ENCODE measurements at places on chromosomes 4 and X.

GRCh38 chr4:123593655-123594054, 197.1 kb downstream of the SPRY1 start:
- no peak for DNase-seq

DNA sequence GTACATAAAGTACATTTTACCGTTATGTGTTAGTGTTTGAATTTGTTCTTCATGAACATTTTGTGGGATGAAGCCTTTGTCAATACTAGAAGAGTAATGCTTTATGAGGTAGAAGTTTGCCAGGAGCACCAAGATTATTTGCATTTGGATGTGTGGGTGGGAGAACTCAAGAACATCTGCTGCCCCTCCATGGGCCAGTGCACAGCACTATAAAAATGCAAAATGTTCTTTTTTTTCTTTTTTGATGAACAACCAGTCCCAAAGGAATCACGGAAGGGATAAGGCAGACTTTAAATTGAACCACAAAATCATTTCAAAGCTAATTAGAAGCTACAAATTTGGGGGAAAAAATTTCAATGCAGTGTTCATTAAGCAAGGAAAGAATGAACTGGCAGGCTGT, 300.3 kb upstream of the NWD2 start:
- no peak for DNase-seq

GRCh38 chr4:33187035-33187434, 2466.9 kb downstream of the PCDH7 start:
- no peak for DNase-seq

DNA sequence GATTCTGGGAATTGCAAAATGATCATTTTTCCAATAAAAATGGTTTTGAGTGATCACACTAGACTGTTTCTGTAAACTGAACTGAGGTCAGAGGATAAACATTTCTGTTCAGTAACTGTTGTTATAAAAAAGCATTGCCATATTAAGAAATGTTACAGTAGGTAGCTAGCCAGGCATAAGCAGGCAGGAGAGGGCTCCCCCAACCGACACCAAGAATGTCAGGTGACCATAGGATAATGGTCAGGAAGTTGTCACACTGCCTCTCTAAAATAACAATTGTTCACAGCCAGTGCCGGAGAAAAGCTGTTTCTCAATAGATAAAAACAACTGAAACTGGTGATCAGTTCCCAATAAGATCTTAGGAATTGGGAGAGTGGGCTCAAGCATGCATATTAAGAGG, 306.2 kb upstream of the SLIT2 start:
- no peak for DNase-seq

GRCh38 chr4:74858921-74859562, 64.7 kb upstream of the BTC start:
- peak; percentile 11 for DNase-seq

GRCh38 chrX:367866-368265, 18.8 kb downstream of the PPP2R3B start:
- DNase-seq: no peak

DNA sequence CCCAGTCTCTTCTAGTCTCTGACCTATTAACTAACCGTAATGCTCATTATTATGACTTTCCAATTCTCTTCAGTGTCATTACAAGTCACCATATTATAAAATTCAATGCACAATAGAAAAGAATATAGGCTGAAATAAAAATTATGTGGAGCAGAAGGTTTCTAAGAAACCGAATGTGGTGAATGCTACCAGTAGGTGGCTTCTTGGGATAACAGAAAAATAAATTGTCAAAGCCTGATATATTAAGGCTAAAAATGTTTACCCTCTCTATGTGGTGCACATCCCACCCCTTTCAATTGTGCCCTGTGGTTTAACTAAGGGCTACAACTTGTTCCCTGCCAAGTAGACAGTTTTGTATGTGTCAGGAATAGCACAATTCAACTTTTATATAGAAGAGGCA, 624.6 kb upstream of the TECRL start:
- DNase-seq: no peak

DNA sequence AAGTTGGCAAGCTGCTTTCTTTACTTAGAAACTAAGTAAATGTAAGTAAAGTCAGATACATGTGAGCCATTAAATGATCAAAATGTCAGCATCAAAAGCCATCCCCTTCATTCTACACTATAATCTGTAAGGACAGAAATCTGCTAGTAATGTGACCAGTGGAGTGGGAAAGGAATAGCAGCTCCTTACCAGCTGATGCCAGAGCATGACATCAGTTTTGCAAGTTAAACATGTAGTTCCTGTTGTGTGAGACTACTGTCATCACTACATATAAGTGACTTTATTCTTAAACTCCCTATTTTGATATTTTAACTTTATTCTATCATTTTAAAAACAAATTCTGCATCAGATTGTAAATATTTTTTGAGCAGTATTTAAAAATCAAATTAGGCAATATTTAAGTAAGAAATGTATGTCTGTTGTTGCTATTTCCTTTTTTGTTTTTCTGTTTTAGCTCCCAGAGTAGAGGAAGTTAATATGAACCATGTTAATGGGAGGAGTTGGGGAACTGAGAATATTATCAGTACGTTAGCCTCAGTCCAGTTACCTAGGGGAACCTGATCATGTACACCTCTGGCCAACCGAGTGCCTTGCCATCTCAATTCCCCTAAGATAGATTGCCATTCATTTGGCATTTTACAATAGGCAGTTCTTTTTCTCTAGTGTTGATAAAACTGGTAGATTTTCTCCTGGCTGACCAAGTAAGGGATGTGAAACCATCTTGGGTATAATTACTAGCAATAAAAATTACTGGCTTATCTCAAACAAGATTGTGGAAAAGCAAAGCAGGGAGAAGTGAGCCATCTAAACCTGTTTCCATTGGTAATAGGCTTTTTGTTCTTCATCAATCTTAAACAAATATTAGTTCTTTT, 34.7 kb downstream of the CCNI start:
- DNase-seq: no peak

DNA sequence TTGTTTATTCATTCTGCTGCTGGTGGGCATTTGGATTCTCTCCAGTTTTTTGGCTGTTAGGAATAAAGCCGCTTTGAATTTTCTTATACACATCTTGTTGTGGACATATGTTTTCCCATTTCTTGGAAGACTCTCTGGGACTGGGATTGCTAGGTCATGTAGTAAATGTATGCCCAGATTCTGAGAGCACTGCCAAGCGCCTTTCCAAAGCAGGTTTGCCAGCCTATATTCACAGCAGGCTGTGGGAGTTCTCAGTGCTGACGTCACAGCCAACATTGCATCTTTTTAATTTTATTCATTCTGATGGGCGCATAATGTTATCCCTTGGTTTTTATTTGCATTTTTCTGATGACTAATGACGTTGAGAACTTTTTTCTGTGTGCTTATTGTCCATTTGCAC, 24.1 kb downstream of the TMEM271 start:
- DNase-seq: no peak

- no peak for DNase-seq
These were observed 125.2 kb downstream of the NHS start for GRCh38 chrX:17500145-17500579.

GRCh38 chrX:134898440-134898839, 92.4 kb upstream of the SMIM10 start:
- DNase-seq: peak; percentile 10

DNA sequence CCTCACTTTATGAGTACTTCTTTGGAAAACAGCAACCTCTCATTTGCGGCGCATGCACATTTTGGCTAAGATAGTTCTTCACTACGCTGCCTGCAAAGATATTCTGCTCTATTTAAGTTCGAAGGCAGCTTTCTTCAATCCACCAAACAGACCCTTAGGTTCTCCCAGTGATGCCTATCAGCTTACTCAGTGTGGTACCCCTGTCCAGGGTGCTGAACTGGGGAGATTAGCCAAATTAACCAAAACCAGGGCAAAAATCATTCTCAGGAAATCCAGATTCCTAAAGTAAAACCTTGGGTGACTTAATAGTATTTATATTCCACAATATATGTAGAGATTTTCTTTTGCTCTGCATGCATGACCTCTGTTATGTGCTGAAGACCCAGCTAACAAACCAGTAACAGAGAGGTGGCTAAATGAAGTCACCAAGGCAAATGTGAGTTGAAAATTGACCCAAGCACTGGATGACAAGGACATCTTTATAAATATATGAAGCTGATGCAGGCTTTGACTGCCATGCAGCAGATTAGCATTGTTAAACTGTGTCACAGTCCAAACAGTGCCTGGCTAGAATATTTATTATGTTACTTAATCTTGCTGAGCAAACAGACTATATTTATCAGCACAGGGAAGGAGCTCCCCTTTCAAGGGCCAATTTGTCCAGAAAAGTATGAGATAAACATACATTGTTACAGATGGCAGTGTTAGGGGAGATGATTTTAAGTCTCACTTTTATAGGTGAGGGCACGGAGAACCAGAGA, 418.2 kb downstream of the STIM2 start:
- no peak for DNase-seq

GRCh38 chr4:70298051-70298450, 36.7 kb upstream of the CABS1 start:
- DNase-seq: no peak

GRCh38 chrX:11648705-11649519, 16.8 kb downstream of the ARHGAP6 start:
- DNase-seq: no peak

GRCh38 chrX:113980953-113981352, 602.9 kb upstream of the HTR2C start:
- no peak for DNase-seq

DNA sequence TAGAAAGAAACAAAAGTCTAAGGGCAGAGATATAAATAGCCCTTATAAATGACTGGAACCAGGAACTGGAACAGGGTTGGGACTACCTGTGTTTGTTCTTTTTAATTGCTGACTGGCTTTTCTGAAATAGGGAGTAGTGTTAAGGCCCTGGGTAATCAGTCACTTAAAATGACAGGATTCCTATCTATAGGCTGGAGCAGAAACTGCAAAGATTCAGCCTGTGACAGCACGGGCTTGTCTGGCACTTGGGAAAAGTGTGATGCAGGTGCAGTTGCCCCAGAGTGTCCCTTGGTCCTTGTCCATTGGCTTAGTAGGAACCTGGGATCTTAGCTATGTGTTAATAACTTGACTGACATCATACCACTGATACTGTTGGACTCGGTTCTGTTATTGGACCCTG, 14.7 kb upstream of the PLAC8 start:
- DNase-seq: no peak

GRCh38 chr4:37936889-37937498, 23.2 kb upstream of the PTTG2 start:
- no peak for DNase-seq

DNA sequence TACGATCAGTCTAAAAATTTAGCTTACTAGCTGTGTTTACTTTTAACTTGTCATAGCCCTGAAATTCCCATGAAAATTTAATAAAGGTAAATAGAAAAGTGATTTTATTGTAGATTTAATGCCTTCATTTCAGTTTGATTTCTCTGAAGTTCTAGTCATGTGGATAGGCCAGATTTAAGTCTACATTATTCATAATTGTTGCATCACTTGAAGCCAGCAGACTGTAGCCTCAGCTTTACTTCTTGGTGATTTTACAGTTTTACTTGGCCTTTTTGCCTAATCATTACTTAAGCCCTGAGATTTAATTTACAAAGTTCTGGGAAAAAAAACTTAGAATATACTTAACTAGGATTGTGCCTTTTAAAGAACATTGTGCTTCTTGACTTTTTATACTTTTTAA, 73.5 kb upstream of the FHDC1 start:
- no peak for DNase-seq

DNA sequence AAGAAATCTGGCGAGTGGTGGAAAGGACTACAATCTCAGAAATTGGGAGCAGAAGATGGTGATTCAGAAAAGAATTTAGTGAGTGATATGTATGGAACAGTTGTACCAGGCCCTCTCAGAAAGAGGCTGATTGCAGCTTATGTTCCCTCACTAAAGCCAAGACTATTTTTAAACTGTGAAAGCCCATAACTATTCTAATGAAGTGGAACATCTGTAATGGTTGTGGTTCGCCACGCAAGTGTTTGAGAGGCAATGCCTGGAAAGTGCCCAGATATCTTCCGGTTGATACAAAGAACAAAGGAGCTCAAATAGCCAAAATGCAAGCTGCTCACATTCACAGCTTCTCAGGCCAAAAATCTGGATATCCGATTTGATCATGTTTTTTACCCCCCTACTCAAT, 1250.7 kb downstream of the RAPGEF2 start:
- no peak for DNase-seq

- DNase-seq: no peak
These were observed 305.9 kb downstream of the ADGRL3 start for GRCh38 chr4:61505773-61506685.

DNA sequence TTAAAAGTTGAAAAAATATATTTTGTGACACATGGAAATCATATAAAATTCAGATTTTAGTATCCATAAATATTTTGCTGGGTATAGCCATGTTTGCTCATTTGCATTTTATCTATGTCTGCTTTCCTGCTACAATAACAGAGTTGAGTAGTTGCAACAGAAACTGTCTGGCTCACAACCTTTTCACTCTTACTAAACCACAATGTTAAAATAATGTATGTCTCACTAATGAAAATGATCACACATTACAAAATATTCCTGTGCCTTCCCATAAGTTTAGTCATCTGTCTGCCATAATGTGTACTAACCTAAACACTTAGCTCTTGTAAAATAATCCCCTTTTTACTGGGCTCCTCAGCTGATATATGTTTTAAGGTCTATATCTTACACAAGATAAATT, 174.0 kb upstream of the PRPS2 start:
- DNase-seq: no peak

- DNase-seq: peak; percentile 95
These were observed 62.5 kb downstream of the PGRMC2 start for GRCh38 chr4:128225148-128225547.

DNA sequence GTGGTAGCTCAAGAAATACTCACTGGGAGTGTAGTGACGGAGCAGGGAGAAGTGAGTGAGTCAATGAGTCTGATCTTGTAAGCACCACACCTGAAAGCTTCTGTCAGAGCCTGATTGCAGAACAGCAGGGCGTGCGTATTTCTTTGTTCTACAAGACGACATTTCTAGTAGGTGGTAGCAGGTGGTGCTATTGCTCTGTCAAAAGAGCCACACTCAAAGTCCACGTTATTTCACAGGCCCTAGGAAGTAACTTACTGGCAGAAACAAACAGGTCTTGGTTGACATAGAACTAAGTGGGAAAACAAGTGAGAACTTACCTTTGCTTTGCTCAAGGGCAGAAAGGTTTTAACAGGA, 46.4 kb upstream of the SPRY1 start:
- DNase-seq: no peak

DNA sequence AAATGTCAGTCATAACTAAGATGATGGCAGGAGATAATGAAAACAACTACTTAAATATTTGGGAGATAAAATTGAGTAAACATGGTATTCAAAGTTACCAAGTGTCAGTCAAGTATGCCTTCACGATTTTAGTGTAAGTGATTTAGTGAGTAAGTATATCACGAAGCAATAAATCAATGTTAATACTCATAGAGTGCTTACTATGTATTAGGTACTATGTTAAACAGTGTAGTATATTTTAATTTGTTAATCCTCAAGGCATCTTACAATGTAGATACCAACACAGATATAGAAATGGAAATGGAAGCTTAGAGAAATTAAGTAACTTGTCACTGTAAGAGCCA, 59.6 kb downstream of the ANXA3 start:
- DNase-seq: no peak

DNA sequence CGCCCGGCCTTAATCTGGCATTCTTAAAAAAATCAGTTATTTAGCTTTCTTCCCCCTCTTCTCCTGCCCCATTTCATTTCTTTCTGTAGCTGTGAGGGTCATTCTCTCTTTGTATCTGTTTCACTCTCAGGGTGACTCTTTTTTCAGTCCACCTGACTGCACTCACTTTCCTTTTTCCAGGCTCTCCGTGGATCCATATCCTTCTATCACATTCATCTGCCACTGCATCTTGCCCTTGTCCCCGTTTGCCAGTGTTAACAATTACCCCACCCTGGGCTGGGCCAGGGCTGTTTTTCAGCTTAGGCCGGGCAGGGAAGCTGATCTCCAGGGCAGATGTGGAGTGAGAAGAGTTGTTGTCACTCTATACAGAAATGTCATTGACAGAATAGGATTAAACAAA, 7.7 kb downstream of the FHL1 start:
- DNase-seq: no peak
